ENCODE measurements at places on chromosomes 3 and 15.

- DNase-seq: no peak
Measured at GRCh38 chr15:90016721-90017120, 15.6 kb downstream of the ZNF710 start.

DNA sequence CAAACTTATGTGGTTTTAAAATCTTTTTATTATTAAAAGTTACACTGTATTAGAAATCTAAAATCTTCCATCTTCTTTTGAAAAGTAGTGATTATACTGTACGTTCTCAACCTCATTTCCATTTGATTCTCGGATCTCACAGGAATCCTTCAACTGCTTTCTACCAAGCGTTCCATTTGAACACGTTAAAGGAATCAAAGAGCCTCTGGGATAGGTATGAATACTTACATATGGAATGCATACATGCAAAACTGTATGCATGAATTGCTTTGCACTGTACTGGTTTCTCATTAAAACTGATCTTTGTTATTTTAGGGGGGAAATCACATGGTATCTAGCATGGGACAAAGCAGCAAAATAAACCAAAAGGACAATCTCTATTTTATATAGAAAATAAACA is 14.8 kb downstream of the TSC22D2 start:
- DNase-seq: no peak

DNA sequence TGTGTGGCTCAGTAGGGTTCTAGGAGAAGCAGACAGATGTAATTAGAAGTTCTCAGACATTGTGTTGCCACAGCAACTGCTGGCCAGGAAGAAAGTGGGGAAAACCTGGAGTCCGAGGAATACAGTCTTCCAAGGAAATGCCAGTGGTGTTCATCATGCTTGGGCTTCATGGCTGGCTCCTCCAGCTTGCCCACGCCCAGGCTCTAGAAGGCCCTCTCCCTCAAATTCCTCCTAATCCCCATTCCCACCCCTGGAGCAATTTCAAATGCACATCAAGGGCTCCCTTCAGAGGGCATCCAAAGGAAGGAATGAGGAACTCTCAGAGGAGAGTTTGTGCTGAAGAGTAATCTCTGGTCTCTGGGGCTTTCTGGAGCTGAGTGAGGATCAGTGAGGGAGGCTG is 21.9 kb downstream of the FSTL1 start:
- DNase-seq: no peak

DNA sequence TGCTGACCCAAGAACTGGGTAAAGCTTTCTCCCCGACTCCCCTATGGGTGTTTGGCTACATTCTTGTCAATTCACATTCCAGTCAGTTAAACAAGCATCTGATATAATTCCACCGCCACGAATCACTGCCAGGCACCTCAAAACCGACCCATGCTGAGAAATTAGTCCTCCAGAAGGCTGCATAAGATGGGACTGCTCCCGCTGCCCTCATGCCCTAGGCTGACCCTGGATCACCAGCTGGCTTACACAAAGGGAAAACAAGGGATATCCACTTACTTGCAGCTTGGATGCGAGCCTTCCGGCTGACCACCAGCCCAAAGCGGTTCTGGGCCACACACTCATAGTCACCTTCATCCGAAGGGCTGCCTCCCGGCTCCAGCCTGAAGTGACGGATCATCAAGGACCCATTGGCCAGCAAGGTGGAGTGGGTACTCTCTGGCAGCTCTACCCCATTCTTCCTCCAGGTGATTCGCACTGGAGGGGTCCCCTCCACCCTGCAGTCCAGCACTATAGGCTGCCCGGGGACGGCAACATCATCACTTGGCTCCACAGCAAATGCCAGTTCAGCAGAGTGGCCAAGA is 2.9 kb downstream of the IGDCC3 start:
- no peak for DNase-seq

- DNase-seq: no peak
Measured at GRCh38 chr3:69490235-69490634, 104.3 kb upstream of the FRMD4B start.

DNA sequence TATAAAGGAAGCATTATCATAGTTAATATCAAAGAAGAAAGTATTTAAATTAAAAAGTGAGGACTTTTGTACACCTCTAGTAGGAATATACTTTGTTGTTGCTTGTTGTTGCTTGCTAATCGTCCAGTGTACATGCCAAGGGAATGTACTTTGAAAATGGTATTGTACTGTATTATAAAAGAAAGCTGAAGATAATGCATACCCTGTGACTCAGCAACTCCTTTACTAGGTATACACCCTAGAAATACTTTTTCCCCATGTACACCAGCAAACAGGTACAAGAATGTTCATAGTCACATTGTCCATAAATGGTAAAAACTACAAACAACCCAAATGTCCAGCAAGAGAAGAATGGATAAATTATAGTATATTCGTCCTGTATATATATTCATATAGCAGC is 12.0 kb downstream of the TTBK2 start:
- DNase-seq: no peak

DNA sequence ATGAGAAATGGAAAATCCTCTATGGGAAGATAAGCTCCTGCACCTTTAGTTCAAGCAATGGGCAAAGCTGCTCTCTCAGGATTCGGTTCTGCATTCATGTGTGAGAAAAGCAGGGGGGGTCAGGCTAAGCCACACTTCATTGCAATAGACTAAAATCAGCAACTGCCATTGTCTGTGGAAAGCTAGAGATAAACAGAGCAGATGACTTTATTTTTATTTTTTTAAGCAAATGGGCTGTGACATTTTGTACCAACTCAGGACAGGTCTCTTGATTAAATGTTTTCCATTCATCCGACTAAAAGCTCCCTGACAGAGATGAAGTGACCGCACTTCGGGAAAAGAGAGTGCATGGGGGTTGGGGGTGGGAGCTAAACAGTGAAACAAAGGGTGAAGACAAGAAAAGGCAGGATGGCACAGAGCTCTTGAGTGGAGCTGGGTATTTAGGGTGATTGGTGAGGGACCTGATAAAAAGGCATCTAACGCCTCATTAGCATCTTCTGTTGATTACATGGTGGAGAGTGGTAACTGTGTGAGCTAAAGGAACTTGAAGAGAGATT is 987.4 kb downstream of the TUSC7 start:
- no peak for DNase-seq

DNA sequence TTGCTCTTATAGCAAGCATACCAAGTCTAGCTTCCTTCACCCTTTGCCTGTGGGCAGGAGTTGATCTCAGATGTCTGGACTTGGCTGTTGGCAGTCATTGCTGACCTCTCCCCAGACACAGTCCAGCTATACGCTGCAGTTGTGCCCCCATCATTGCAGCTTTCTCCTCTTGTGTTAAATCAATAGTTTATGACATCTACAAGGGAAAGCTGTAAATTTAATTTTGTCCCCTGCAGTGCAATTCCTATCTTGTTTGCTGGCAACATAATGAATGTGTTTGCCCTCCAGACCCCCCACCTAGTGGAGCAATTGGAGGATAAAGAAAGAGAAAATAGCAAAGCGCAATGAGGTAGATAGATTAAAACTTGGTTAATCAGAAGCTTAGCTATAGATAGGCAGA is 280.2 kb downstream of the LSAMP start:
- DNase-seq: no peak

DNA sequence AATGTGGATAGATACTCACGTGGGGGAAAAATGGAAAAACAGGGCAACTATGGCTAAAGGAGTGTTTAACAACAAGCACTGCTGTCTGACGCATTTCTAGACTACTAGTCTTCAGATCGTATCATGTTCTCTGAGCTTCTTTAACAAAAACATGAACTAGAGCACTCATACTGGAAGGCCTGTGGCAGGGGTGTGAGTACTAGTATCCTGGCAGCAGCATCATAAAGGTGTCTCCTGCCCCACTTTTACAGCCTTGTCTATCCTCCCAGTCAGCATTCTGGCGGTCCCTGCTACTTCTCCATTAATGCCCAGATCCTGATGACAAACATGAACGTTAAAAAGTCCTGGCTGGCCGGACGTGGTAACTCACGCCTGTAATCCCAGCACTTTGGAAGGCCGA is 4.0 kb downstream of the FMN1 start:
- no peak for DNase-seq

DNA sequence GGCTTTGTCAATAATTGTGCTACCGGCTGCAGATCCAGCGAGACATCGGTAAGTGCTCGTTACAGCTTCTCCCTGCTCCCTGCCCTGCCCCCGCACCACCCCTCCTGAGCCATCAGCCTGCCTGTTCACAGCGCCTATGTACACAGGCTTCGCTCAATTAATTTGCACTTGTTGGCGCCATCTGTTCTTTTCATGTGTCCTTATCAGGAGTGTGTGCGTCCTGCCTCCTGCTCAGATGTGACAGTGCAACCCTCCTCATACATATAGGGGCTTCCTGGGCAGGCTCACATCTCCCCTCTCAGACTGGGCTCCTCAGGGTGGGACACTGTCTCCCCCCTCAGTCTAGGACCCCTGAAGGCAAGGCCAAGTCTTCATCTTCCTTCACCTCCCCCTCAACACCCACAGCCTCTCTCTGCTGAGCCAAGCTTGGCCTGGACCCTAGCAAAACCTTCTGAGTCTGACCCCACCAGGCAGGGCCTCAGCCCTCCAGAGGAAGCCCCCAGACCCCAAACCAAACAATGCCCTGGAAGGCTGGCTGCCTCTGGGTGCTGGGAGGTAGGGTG is 54.9 kb downstream of the CYP11A1 start:
- peak; percentile 65 for DNase-seq

DNA sequence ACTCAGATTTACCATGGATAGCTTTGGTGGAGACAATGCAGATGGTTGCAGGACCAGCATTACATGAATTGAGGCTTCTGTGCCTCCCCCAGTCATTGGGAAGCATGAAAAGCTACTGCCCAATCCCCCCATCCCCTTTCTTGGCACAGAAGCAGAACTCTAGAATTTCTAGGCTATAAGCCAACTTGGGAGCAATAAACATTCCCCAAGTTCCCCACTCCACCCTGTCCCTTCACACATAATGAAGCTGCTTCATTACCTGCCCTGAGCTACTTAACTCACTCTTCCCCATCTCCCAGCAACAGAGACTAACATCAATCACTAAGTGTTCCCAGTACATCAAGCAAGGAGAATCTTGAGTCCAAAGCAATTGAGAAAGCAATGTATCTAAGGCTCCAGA is 164.5 kb downstream of the RORA start:
- peak; percentile 28 for DNase-seq

- no peak for DNase-seq
Measured at GRCh38 chr3:143970773-143971358, 757 bp upstream of the DIPK2A start.

DNA sequence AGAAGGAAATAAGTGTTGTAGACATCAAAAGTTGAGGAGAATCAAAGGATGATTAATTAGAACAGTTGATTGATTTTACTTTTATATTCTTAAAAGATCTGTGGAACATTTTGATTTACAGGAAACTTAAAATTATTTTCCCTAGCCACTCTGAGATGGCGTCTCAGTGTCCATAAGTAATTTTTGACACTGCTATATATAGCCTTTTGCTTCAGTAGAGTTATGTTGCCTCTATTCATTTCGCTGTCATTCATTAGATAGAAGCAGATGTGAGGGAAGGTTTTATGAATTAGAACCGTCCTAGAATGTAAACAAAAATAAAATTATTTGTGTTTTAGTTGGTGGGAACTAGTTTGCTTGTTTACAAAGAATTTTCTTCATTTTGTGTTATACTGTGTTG is 51.1 kb upstream of the EIF3J start:
- no peak for DNase-seq

GRCh38 chr3:15974647-15975046 is 176.9 kb upstream of the ANKRD28 start:
- DNase-seq: no peak

DNA sequence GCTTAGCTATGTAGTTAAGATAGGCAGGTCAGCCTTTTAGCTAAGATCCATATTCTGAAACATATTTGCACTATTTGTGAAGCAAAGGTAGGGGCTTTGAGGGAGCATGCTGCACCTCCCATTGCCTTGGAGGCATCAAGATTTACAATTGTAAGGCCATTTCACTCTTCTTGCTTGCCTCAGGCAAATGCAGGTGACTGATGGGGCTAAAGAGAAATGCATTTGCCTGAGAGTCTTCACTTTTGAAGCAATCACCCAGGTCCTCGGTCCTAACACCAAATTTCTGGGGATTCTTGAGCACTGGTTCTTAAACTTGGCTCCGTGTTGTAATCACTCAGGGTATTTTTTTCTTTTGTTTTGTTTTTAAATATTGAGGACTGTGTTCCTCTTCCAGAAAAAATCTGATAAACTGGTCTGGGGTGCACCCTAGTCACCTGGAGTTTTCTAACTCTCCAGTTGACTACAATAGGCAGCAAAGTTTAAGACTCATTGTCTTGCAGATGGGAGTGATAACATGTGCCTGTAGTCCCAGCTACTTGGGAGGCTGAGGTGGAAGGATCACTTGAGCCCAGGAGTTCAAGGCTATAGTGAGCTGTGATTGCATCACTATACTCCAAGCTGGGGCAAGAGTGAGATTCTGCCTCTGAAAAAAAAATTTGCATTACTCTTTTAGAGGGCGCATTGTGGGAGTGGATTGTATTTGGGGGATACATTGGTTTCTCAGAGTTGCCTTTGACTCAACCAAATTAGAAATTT is 68.1 kb downstream of the EOMES start:
- no peak for DNase-seq

GRCh38 chr15:80890341-80891005 is 99.1 kb downstream of the MESD start:
- no peak for DNase-seq

DNA sequence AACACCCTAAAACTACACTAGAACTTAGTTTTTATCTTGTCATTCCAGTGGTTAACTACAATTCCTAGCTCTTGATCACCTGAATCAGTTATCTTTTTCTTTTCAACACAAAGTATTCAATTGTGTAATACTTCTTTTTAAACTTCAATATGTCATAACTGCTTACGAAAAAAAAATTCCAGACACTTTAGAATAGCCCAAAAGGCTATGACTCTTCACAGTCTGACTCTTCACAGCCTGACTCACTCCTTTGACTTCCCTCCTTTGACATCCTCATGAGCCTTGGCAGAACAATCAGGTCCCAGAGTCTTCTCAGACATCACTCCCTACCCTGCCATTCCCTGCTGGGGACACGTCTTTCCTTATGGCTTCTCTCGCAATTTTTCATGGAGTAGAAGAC is 727.1 kb downstream of the ROBO1 start:
- DNase-seq: no peak

DNA sequence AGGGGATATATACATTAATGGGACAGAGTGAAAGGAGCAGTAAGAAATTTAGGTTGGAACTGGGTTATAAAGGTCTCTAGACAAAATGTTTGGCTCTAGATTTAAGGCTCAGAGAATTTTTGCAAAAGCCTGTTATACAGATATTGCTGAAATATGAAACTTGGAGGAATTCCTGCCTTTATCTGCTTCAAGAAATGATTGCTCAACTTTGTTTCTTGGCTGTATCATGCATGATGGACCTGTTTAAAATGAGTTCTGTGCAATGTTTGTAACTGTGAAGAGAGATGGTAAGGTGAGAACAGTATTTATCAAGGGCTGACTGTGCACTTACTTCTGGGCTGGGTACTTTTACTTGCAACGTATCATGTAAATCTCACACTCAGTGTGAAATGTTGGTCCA is 3.3 kb downstream of the CRYBG3 start:
- no peak for DNase-seq

GRCh38 chr3:130378677-130379191 is 33.3 kb downstream of the COL6A5 start:
- DNase-seq: no peak

GRCh38 chr3:37862903-37863815 is 1.5 kb downstream of the CTDSPL start:
- DNase-seq: peak; percentile 10

- DNase-seq: no peak
Measured at GRCh38 chr3:114404590-114404989, 110.8 kb downstream of the TIGIT start.

GRCh38 chr3:55802816-55803215 is 315.7 kb upstream of the WNT5A start:
- DNase-seq: no peak

- DNase-seq: no peak
Measured at GRCh38 chr3:79848876-79849275, 81.1 kb upstream of the ROBO1 start.
